ENCODE measurements at places on chromosomes 3 and 15.

DNA sequence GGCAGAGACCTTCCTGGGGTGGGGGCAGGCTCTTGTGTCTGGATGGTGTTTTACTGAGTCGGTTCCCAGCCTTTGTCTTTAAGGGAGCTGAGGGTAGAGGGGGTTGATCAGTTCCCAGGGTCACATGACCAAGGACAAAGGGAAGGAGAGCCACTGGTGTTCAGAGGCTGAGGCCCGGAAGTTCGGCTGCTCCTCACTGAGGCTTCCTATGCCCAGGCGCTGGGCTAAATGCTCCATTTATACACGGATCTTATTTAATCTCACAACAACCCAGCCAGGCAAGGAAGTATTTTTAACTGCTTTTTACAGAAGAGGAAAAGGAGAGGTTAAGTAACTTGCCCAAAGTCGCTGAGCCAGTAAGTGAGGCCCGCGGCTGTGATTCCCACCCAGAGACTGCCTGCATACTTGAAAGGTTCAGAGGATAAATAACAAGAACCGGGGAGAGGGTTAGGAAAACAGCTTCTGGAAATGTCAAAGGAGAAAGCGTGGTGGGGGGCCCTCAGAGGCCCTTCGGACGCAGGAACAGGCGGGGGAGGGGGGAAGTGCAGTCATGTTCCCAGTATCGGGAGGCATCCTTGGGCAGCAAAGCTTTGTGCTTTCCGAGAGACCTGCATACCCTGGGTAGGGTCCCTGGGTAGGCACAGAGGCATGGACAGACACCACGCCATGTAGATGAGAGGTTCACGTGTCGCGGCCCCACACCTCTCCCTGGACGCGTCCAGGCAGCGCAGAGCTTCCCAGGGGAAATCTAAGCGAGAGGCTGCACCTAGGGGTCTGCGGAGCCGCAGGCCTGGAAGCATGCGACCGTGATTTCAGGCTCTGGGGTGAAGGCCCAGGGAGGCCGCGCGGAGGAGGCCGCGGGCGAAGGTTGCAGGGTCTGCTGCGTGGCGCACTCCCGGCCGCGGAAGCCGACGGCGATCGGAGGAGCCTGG lies 21.3 kb downstream of the EPHB3 start:
- DNase-seq, result no peak

- DNase-seq, result no peak
Observed at GRCh38 chr3:31777092-31777491, 204.0 kb downstream of the OSBPL10 start.

DNA sequence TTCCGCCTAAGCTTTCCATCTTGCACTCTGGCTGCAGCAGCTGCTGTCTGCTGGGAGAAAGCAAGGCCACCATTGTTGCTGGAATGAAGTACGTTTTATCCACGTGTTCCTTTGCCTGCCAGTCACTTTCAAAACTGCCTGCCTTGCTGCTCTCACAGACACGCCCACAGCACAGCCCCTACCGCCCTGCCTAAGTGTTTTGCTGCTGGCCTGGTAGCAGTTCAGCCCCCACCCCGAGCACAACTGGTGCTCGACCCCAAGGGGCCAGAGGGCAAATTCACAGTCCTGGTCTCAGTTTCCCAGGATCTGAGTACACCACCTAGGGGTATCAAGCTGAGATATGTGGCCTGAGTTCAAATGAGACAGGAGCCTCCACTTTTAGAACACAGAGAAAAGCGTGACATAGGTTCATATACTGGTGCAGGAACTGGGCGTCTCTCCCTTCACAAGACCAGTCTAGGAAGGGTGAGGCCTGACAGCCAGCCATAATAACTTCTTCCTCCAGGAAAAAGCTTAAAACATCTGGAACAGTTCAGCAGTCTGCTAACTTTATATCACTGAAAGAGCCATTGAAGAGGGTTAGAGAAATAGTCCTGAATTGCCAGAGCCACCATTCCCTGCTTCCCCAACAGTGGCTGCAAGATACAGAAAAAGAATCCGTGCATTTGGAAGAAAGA lies 1012.3 kb downstream of the ZPLD1 start:
- no peak for DNase-seq

DNA sequence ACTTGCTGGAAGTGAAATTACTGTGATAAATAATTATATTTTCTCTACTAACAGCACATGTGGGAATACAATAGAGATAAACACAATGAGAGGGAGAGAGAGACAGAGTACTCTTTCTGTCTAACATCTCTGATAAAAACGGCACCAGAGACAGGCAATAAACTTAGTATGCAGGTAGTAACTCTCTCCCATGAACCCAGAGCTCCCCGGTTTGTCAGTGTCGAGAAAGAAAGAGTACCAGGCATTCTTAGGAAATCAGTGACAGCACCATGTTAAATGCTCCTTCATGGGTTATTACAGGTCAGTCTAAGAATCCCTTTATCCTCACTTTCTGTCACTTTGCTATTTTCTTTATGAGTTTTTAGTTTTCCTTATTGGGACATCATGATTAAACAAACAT lies 110.7 kb upstream of the EPHA3 start:
- no peak for DNase-seq

- DNase-seq, result no peak
Observed at GRCh38 chr15:39084674-39085530, 496.0 kb upstream of the THBS1 start.

GRCh38 chr3:41794748-41795589 lies 166.9 kb downstream of the ULK4 start:
- no peak for DNase-seq

GRCh38 chr3:194750491-194750828 lies 64.8 kb downstream of the FAM43A start:
- DNase-seq, result no peak

- DNase-seq, result no peak
Observed at GRCh38 chr15:100307241-100308212, 34.2 kb downstream of the ADAMTS17 start.

- no peak for DNase-seq
Observed at GRCh38 chr15:98195796-98196195, 235.3 kb downstream of the ARRDC4 start.

DNA sequence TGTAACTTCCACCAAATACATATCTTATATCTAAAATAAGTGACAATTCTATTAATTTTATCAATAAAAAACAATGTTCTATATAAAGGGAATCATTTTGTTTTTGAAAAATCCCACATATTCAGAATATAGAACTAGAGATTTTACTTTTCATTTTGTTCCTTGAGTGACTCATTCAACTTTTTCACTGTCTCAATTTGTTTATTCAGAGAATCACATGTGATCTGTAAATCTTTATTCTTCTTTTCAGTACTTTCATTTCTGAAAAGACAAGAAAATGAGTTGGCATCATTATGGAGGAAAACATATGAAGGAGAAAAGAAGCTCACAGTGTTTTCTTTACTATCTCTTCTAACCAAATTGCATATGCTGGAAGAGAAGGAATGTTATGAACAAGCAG lies 35.0 kb downstream of the CIP2A start:
- no peak for DNase-seq

- DNase-seq, result peak; percentile 24
Observed at GRCh38 chr15:75732809-75733451, 20.3 kb upstream of the CSPG4 start.

- DNase-seq, result no peak
Observed at GRCh38 chr15:60208709-60209108, 189.1 kb downstream of the ANXA2 start.

- DNase-seq, result no peak
Observed at GRCh38 chr3:46483825-46484224, 14.0 kb upstream of the RTP3 start.

DNA sequence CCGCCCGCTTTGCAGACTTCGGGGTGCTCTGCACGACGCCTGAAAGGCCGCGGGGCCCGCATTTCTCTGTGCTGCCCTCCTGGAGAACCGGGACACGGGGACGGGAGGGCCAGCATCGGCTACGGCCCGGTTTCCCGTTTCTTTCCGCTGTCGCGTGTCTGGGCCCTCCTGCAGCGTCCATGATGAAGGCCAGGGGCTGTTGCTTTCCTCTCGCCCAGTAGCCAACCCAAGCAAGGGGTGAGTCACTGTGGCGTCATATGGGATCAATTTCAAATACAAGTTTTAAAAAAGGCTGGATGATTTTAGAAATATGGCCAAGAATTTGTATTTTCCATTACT lies 435 bp downstream of the SLC35G2 start:
- no peak for DNase-seq

GRCh38 chr15:61983081-61983480 lies 77.2 kb downstream of the VPS13C start:
- DNase-seq, result no peak

DNA sequence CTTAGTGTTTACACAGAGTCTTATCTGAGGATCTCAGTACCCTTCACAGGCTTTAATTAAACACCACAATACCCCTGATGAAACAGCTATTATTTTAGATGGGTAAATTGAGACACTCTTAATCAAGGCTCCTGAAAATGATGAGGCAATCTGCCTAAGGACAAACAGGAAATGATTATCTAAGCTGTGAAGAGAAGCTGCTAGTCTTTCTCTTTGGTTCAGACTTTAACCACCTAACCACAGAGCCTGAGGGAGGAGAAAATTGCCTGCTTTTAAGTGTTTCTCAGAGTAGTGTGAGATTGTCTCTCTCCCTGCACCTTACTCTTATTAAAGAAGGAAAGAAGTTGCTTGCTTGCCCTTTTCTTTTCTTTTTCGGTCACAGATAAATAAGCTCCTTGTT lies 364.3 kb upstream of the ADAMTS9 start:
- DNase-seq, result no peak

GRCh38 chr3:16295298-16295890 lies 30.4 kb downstream of the OXNAD1 start:
- no peak for DNase-seq

- DNase-seq, result no peak
Observed at GRCh38 chr3:114508976-114509375, 215.1 kb downstream of the TIGIT start.

GRCh38 chr15:55186331-55186730 lies 10.4 kb downstream of the RSL24D1 start:
- DNase-seq, result no peak

- no peak for DNase-seq
Observed at GRCh38 chr15:90981681-90982080, 12.7 kb downstream of the PRC1 start.

All from T-helper 9 cell (primary cell).